ENCODE measurements at places on chromosomes 6 and 20.

DNA sequence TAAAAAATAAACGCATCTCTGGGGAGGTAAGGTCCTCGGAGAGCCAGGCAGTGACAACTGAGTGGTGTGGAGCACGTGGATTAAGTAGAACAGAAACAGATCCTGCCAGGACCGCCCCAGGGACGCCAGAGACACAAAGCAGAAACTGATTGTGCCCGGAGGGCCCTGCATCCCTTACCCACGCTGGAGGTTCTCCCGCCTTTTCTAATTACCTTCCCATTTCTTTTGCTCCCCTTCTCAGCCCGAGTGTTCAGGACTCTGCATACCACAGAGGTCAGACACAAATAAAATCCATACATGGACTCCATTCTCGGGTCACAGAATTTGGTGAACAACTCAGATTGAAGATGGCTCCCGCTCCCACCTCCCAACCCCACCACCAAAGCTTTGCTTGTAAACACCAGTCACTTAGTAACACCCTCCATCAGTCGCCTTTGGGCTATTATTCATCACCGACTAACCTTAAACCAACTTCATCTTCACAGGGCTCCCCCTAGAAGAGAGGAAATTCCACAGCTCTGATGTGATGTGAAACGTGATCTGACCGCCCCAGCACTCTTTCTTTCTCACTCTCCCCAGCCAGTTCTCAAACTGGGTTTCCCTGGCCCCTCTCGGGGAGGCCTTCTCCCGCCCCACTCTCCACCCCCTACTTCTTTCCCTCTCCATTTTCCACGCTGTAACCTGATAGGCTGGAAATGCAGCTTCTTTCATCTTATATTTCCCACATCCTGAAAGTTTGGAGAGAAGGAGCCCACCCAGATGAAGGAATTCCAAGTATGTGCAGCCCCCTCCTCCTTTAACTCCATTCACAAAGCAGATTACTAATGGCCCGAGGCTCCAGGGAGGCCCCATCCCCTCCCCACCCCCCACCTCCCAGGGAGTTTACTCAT is 32.5 kb upstream of the PIM1 start:
- peak; percentile 95 for DNase-seq

DNA sequence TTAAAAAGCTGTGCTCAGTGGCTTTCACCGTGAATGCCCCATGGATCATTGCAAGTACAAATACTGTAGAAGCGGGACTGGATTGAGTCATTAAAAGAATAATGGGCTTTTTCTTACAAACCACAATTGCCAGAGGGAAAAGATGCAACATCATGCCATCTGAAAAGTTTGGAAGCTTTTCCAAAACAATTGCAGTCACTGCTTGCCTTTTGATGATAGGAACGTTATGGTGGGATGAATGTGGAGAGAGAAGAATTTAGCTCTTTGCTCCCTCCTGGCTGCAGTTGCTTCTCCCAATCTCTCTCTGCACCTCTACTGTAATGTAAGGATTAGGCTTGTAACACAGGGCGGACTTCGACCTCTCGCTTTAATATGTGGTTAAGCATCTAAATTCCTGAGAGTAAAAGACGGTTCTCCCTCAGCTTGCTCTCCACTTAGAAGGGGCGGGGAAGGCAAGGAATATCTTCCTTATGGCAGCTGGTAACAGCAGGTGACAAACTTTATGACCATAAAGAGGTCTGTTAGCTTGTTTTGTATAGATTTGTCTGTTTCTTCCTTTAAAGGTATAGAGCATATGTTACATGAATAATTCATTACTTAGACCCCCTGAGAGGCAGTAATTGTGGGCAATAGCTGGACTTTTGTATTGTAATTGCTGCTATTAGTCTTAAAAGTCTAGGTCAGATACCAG is 376.1 kb downstream of the UTRN start:
- no peak for DNase-seq

- peak; percentile 21 for DNase-seq
These were observed 1.3 kb upstream of the VNN1 start for GRCh38 chr6:132715204-132715603.

DNA sequence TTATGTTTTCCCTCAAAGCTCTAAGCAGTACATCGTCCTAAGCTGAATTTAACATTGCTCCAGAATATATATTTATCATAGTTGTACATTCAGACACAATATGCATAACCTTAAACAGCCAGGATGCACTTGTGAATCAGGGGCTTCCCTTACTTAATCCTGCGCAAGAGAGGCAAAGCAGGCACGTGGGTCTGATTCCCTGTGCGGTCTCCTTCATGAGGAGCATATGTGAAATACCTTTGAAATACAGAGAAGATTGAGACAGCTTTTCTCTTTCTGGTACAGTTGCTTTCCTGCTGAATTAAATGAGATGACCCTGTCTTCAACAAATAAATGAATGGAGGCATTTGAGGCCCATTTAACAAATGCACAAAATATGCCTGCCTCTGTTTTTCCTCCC is 1.5 kb downstream of the HTR1E start:
- DNase-seq: no peak

DNA sequence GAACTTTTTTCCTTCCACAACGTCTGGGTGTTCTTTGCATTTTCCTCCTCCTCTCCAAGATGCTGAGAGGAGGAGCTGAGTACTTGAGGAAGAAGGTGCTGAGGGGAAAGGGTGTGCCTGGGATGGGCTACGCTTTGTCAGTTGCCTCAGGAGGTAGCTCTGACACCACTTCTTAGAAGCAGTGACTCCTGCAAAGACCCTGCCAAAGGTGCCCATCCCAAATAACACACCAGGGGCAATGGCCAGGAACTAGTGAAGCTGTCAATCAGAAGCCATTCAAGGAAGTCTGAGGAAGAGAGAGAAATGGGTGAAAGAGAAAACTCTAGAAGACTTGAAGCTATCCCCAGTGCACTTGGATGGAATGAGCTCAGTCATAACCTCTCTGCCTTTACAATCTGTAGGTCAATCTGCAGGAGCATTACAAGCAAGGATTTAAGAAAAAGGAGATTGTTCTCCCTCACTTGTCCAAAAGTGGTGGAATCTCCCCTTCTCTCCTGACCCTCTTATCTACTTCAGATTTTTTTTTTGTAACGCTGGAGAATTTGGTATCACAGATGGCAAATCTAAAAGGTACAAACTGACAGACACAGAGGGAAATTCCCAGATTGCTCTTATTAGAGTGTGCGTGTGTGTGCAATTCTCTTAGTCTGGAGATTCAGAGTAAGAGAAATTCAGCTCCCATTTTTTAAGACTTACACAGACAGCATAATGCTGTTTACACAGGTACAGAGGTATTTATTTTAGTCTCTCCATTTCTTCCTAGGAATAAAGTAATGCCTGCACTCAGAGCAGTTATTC is 242.6 kb downstream of the GMPR start:
- DNase-seq: no peak

- no peak for DNase-seq
These were observed 1.4 kb upstream of the POU3F2 start for GRCh38 chr6:98833057-98833306.

- no peak for DNase-seq
These were observed 610.5 kb downstream of the UTRN start for GRCh38 chr6:144895313-144896278.
